T-helper 1 cell (primary cell): ENCODE measurements at places on chromosomes 12 and 14.

DNA sequence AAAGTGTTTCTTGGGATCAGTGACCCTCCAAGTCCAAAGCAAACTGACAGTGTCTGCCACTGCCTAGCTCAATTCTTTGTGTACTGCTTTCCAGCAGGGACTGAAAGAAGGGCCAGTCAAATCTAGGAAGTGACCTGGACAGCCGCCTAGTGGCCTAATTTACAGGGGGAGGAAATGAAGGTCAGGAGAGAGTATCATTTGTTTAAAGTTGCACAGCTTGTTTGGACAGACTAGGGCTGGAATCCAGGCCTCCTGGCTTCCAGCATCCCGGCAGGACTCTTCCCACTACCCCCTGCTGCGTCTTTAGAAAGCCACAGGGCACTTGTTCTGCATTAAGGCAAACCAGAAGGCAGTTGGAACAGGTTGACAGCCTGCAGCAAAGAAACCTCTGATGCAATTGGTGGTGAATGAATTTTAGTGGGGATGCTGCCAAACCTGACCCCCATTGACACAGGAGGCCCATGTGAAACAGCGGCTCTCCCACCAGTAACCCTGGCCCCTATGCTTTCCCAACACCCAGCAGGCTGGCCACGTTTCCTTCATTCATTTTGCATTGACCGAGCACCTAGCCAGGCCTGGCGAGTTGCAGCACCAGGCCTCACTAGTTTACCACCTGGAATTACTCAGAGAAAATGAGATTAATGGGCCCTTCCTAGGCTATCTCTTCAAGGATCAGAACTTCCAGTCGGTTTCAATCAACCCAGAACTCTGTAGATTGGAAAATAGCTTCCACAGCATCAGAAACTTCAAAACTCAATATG, 28.2 kb downstream of the GALNT16 start:
- DNase-seq = no peak

- no peak for DNase-seq
Observed at GRCh38 chr12:132150780-132151144, 6.5 kb downstream of the NOC4L start.

GRCh38 chr14:94121485-94121884, 7.9 kb downstream of the IFI27L2 start:
- no peak for DNase-seq

DNA sequence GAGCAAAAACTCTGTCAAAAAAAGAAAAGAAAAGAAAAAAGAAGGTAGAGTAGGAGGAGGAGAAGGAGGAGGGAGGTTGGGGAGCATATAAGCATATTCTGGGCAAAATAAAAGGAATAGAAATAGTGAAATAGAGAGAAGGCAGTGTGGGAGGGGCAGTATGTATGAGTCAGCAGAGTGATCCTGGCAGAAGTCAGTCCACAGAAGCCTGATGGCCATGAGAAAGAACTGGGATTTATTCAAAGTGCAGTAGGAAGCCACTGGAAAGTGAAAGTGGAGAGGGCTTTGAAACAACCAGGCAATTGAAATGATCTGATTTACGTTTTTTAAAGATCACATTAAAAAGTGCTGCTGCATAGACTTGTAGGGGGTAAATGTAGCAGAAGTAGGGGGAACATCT, 368.6 kb upstream of the USP15 start:
- no peak for DNase-seq

- no peak for DNase-seq
Observed at GRCh38 chr12:105502426-105502930, 172.0 kb downstream of the C12orf75 start.

DNA sequence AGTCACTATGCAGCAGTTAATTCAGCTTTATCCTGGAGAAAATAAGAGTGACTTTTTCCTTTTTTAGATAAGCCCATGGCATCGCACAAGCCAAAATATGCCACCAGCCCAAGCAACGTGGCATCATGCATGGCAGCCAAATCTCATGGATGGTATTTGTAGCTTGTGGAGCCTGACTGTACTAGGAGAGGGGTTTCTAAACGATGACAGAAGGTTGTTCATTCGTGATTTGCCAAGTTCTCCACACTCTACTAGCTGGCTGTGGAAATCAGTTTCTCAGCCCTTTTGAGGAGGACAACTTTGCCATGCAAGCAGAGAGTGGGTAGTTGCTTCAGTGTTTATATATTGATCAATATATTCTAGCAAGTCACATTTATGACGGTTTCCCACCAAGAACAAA, 41.4 kb upstream of the ATXN2 start:
- DNase-seq = no peak

DNA sequence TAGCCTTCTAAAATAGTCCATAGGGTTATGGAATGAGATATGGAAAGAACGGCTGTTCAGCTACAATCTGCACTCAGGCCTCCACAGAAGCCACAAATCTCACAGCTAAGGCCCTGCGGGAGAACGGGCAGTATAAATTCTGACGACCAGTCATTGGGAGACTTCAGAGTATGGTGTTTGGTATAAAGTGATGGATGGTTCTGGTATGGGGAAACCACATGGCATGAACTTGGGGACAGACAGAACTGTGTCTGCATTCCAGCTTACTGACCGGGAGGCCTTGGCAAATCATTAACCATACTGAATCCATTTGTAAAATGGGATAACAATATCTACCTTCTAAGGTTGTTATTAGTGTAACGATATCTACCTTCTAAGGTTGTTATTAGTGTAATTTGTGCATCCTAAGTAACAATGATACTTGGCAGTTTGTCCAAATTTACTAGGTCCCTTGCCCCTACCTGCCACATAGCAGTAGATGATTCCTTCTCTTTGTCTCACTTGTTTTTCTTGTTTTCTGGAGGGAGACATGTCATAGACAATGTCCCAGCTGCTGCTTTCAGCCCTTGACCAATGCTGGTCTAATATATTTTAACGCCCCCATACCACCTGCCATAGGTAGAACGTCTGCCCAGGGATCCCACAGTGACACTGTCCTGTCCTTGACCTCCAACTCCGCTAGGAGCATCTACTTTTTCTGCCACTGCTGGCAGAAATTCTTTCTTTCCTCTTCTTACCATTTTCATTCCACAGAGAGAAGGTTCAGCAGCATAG, 6.8 kb downstream of the CDKL1 start:
- no peak for DNase-seq

GRCh38 chr14:50230401-50230700, 1.0 kb downstream of the SOS2 start:
- DNase-seq = no peak

DNA sequence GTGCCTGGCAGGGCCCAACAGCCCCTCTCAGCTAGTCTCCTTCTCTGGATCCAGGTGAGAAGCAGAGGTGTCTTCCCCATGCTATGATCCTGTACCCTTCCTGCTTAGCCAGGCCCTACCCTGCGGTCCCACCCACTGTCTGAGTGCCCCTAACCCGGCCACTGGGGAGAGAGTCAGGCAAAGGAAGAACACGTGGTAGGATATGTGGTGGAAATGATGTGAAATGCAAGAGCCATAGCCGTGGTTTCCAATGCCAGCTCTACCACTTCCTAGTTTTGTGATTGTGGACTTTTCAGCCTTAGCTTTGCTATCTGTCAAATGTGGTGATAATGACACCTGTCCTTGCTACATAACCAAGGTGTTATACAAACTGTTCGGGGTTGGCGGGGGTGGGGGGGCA, 15.8 kb downstream of the KRT2 start:
- no peak for DNase-seq

DNA sequence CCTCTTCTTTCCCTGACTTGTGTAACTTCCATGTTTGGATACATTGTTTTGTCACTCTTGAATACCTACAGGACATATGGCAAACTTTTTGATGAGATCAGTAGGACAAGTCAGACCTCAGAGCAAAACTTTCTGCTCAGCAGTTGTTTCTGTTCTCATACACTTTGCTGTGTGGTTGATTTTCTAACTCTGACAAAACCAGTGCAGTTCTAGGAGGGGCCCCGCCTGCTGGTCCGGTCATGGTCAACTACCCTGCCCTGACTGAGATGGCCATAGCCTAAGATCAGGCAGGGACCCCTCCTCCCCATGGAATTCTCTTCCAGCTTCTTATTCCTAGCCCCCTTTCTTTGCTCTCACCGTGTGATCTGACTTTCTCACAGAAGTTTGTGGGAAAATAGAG, 92.8 kb downstream of the OTOGL start:
- DNase-seq = no peak

DNA sequence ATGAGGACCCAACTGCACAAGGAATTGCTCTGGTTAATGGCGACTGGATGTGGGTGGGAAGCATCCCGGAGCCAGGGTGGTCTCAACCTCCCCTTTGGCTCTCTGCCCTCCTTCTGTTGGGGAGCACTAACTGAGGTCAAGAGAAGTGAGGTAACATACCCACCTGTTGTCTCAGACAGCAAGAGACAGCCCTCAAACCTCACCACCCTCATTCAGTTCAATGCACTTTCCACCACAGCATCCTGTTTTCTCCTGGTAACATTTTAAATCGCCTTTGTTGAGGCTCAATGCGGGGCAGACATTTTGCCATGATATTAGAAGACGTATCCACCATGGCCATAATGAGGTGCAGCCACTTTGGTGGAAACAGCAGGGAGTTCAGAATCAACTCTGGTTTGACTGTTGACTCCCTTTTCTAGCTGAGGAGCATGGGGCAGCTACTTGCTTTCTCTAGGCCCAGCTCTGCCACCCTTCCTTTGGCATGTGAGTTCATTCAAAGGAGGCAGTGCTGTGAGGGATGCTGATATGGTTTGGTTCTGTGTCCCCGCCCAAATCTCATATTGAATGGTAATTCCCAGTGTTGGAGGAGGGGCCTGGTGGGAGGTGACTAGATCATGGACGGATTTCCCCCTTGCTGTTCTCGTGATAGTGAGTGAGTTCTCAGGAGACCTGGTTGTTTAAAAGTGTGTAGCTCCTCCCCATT, 338.6 kb downstream of the PCNX1 start:
- no peak for DNase-seq

DNA sequence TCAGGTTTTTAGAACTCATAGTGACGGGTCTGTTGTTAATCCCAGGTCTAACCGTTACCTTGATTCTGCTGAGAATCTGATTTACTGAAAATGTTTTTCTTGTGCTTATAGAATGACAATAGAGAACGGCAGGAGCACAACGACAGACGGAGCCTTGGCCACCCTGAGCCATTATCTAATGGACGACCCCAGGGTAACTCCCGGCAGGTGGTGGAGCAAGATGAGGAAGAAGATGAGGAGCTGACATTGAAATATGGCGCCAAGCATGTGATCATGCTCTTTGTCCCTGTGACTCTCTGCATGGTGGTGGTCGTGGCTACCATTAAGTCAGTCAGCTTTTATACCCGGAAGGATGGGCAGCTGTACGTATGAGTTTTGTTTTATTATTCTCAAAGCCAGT, 34.4 kb downstream of the PSEN1 start:
- DNase-seq = no peak

- DNase-seq = no peak
Observed at GRCh38 chr12:75725521-75726111, 214.2 kb upstream of the KRR1 start.

DNA sequence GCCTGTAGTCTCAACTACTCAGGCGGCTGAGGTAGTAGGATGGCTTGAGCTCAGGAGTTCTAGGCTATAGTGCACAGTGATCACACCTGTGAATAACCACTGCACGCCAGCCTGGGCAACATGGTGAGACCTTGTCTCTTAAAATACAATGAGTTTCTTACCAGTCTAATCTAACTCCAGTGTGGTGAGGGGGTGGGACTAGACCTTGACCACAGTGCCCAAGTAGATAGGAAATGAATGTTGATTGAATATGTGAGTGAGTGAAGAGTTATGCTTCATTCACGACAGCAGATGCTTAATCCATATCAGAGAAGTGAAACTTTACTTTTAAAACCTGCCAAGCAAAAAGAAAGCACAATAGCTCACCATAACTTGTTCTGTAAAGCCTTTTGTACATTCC, 11.2 kb upstream of the AK7 start:
- DNase-seq = no peak

- DNase-seq = no peak
Observed at GRCh38 chr12:72081777-72082176, 143.1 kb downstream of the TPH2 start.

- DNase-seq = no peak
Observed at GRCh38 chr14:59803052-59803540, 67.5 kb downstream of the RTN1 start.

- DNase-seq = no peak
Observed at GRCh38 chr12:26188127-26188526, 7.2 kb upstream of the SSPN start.

GRCh38 chr14:76260749-76261148, 109.0 kb downstream of the GPATCH2L start:
- DNase-seq = no peak
